ENCODE measurements at places on chromosomes 1 and 21. TPM values are rescaled to one million over a fixed set of nuclear protein-coding genes. Genes with fewer than 3 reads are reported as not detected.
A peak's percentile ranks its signal among the peaks of the same experiment; 100 is the strongest.

PTGFR gene
- total RNA-seq, result not detected

ADAM30 gene
- not detected for total RNA-seq

CAP1 gene
- total RNA-seq, result 411 TPM

S100A7 gene
- not detected for total RNA-seq

NPHS2 gene
- not detected for total RNA-seq

DNA sequence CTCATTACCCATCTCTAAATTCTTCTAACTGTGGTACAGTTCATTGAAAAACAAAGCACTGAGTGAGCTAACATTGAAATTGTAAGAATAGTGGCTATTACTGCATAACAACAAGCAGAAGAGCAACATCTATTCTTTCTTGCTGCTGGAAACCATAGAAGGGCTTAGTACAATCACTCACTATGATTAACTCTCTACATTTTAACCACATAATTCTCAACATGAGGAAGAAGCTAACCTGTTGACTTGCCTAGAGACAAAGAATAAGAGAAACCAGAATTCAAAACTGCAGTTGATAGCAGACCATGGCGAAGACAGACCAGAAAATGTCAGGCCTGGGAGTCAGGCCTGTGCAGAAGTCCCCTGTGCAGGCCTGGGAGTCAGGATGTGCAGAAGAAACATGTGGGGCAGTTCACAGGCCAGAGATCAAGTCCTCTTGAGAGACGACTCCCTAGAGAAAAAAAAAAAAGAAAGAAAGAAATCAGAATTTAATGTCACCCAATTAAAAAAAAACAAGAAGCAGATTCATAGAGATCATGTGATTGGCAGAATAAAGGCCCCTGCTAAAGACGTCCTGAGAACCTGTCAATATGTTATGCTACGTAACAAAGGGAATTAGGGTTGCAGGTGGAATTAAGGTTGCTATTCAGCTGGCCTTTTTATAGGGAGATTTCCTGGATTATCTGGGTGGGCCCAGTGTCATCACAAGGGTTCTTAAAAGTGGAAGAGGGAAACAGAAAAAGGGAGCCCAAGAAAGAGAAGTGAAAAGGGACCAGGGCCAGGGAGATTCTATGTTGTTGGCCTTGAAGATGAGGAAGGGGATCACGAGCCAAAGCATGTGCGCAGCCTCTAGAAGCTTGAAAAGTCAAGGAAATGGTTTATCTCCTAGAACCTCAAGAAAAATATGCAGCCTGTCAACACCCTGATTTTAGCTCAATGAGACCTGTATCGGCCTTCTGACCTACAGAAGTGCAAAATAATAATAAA is 94.9 kb downstream of the MRPL39 start:
- H3K27me3 ChIP-seq, result no peaks in the 10 kb centered on the region
- peak overlapping the region; percentile 94 for H3K4me3 ChIP-seq
- peak overlapping the region; percentile 97 for H3K27ac ChIP-seq

DNA sequence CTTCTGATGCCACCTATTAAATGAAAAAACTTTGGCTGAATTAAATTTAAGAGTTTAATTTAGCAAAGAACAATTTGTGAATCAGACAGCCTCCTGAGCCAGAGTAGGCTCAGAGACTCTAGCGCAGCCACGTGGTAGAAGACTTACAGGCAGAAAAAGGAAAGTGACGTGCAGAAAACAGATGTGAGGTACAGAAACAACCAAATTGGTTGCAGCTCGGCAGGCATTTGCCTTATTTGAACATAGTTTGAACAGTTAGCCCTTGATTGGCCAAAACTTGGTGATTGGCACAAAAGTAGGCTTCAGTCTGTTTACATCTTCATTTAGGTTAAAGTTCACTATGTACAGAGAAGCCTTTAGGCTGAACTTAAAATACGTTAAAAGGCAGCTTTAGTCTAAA is 22.9 kb downstream of the TCP10L start:
- H3K36me3 ChIP-seq, result peaks cover 5% of the 10 kb centered on the region
- H3K4me1 ChIP-seq, result no peaks in the 10 kb centered on the region
- H3K27ac ChIP-seq, result no peak overlapping the region

DNA sequence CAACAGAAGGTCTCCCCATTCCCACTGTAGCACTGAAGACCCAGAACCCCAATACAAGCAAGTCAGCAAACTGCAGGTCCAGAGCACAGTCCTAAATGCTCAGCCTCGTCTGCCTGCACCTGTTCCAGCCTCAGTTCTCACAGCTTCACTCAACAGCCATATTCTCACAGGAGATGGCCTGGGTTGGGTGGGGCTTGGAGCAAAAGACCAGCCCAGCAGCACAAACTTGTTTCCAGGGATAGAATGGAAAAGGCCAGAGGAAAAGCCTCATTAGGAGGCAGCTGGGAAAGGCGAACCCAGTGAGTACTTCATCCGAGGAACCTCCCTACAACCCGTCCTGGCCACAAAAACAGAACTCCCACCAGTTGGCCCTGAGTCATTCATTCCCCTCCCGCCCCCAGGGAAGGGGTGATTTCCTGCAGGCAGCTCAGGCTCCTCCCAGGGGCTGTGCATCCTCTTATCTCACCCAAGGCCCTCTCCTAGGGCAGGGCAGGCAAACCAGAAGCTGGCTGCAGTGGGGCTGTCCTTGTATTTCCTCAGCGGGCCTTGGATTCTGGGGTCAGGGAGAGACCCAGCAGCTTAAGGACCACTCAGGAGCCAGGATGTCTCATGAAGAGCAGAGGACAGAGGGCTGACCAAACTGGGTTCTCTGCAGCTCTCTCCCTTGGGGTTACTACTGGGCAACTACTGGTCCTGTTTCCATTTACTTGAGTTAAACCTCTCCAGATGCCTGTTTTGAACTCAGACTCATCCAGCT is 7.4 kb upstream of the MPL start:
- peak; percentile 70 for DNase-seq
- no peak overlapping the region for H3K27ac ChIP-seq
- H3K27me3 ChIP-seq, result no peaks in the 10 kb centered on the region
- H3K36me3 ChIP-seq, result peaks cover 11% of the 10 kb centered on the region
- peaks cover 18% of the 10 kb centered on the region for H3K4me1 ChIP-seq

DNA sequence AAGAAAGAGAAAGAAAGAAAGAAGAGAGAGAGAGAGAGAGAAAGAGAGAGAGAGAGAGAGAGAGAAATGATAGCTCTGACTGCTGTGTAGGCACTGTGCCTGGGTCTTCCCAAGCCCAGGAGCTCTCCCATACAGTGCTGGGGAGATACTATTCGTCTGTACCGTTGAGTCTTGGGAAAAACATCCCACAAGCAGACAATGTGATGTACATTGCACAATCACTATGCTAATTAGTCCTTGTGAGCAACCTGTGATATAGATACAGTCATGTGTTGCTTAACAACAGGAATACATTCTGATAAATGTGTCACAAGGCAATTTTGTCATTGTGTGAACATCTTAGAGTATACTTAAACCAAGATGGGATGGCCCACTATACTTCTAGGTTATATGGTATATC is 381.0 kb downstream of the HHAT start:
- H3K4me3 ChIP-seq, result no peak overlapping the region
- no peaks in the 10 kb centered on the region for H3K4me1 ChIP-seq
- H3K27ac ChIP-seq, result no peak overlapping the region
- no peak for DNase-seq

DNA sequence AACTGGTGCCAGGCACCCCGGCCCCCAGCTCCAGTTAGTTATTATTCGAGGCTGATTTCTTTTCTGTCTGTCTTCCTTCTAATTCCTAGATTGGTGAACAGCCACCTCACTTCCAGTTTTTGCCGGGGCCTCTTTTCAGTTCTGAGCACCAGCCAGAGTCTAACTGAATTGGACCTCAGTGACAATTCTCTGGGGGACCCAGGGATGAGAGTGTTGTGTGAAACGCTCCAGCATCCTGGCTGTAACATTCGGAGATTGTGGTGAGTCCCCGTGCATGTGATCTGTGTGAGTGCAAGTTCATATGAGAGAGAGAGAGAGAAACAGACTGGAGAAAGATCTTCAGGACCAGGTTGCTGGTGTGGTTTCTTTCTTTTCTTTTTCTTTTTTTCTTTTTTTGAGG is 13.5 kb downstream of the NLRP3 start:
- no peak for DNase-seq
- no peaks in the 10 kb centered on the region for H3K4me1 ChIP-seq
- H3K4me3 ChIP-seq, result no peak overlapping the region
- H3K27ac ChIP-seq, result no peak overlapping the region
- H3K36me3 ChIP-seq, result no peaks in the 10 kb centered on the region

DNA sequence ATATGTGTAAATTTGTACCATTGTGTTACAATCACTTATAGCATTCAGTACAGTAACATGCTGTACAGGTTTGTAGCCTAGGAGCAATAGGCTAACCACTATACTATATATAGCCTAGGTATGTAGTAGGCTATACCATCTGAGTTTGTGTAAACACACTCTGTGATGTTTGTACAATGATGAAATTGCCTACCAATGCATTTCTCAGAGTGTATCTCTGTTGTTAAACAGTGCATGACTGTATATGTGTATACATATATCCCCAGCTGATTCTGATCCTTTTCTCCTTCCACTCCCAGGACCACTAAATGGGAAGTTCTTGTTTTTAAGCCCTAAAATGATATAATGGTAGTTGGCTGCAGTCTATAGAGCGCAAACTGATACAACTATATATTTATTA is 7.8 kb downstream of the GNPAT start:
- peaks cover 20% of the 10 kb centered on the region for H3K4me1 ChIP-seq
- H3K4me3 ChIP-seq, result no peak overlapping the region
- peaks cover 2% of the 10 kb centered on the region for H3K36me3 ChIP-seq

DNA sequence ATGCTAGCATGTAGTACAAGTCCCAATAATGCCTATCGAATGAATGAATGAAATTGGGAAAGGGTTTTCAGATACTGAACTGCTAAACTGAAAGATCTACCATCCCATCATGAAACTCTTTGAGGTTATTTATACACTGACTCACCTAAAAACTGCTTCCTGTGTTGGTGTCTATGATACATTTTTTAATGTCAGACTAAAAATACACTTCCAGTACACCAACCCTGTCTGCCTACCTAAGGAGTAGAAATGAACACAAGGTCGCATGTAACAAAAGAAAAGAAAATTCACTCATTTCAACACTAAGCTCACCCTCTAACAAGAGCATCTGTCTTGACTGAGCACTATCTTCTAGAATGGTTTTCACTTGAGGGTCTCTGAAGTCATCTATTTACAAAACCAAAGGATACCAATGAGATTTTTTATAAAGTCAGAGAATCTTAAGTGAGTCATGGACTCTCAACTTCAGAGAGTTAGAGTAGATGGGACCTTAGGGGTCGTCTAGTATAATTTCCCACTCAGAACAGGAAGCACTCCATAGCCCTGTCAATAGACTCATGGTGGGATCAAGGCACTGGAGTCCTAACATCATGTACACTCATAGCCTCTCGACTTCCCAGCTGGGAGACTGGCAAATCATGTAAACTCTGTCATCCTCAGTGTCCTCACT is 53.4 kb downstream of the WLS start:
- no peak overlapping the region for H3K4me3 ChIP-seq
- no peaks in the 10 kb centered on the region for H3K36me3 ChIP-seq
- H3K27ac ChIP-seq, result peak overlapping the region; percentile 36
- peaks cover 5% of the 10 kb centered on the region for H3K4me1 ChIP-seq
- no peak for DNase-seq

- no peak overlapping the region for H3K27ac ChIP-seq
- H3K4me1 ChIP-seq, result no peaks in the 10 kb centered on the region
- DNase-seq, result no peak
- peaks cover 4% of the 10 kb centered on the region for H3K27me3 ChIP-seq
- no peak overlapping the region for H3K4me3 ChIP-seq
Observed at GRCh38 chr21:42096566-42096965, 25.4 kb downstream of the UMODL1 start.

GRCh38 chr21:34195335-34195734 is 122.0 kb downstream of the MRPS6 start:
- no peak overlapping the region for H3K4me3 ChIP-seq
- H3K36me3 ChIP-seq, result peaks cover 3% of the 10 kb centered on the region
- no peaks in the 10 kb centered on the region for H3K27me3 ChIP-seq
- DNase-seq, result no peak
- H3K4me1 ChIP-seq, result peaks cover 65% of the 10 kb centered on the region

DNA sequence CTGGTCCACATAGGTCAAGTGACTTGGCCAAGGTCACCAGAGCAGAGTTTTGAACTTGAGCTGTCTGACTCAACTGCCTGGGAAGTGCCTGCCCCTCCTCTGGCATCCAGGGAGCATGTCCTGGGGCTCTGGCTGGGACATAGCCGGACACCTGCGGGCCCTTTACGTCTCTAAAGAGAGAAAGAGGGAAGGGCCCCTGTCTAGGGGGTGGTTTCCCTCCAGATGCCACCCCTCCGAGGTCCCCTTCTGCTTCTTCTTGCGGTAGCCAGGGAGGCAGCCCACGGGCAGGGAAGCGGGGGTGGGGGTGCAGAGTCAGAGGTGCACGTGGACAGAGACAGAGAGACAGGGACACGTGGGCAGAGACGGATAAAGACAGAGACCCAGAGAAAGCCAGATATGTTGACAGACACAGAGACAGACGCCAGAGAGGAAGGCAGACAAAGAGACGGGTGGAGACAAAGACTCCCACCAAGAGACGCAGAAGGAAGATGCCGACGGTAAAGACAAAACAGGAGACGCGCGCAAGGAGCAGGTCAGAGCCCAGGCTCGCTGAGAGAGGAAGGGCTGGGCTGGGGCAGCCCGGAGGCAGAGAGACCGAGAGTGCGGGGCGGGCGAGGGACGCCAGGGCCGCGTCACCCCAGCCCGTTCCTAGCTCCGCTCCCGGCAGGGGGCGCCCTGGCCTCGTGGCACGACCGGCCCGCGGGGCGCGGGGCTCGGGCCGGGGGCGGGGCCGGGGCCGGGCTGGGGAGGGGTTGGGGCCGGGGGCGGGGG is 458 bp upstream of the ALPL start:
- H3K27ac ChIP-seq, result no peak overlapping the region
- DNase-seq, result peak; percentile 84
- peak overlapping the region; percentile 70 for H3K4me3 ChIP-seq
- H3K36me3 ChIP-seq, result no peaks in the 10 kb centered on the region
- peaks cover 57% of the 10 kb centered on the region for H3K27me3 ChIP-seq

DNA sequence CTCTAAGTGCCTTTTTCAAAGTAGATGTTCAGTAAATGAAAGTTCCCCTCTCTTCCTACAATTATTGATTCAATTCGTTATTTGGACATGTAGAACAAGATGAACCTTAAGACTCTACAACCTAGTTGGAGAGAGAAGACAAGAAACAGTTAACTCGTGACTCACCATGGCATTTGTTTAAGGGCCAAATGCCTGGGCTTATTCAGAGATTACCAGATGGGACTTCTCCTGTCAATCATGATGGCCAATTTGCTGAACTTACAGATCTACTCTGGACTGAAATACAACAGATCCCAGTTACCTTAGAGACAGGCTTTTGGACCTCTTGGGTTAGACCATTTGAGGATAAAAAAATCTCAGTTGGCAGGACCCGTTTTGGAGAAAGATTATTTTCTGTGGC is 93.5 kb downstream of the C1orf94 start:
- H3K36me3 ChIP-seq, result no peaks in the 10 kb centered on the region
- H3K4me1 ChIP-seq, result no peaks in the 10 kb centered on the region
- no peak overlapping the region for H3K27ac ChIP-seq

All from activated T-cell treated with anti-CD3 and anti-CD28 coated beads, Interleukin-2, amount 50 U/mL, for 72 hours (primary cell).